ENCODE measurements at places on chromosomes 2 and 18. TPM values are rescaled to one million over a fixed set of nuclear protein-coding genes. Genes with fewer than 3 reads are reported as not detected.

DNA sequence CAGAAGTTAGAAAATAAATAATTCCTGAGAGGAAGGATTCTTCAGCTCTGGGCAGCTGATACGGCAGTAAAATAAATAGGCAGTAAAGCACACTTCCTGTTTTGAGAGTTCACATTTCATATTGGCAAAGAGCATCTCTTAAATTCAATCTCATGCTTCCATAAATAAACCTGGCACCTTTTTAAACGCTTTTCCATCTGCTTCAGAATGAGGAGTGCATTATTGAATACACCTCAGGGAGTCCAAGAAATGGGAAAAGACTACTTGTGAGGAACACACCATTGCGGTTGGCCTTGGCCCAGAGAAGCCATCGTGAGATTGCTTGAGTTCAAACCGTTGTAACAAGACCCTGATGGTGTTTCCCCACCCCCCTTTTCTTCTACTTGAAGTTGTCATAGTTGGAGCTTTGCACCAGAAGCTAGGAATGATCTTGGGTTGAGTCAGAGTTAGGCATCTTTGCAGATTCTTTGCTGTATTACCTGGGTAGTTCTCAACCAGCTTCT is 123.9 kb downstream of the RDH14 start:
- peak; percentile 15 for DNase-seq

DNA sequence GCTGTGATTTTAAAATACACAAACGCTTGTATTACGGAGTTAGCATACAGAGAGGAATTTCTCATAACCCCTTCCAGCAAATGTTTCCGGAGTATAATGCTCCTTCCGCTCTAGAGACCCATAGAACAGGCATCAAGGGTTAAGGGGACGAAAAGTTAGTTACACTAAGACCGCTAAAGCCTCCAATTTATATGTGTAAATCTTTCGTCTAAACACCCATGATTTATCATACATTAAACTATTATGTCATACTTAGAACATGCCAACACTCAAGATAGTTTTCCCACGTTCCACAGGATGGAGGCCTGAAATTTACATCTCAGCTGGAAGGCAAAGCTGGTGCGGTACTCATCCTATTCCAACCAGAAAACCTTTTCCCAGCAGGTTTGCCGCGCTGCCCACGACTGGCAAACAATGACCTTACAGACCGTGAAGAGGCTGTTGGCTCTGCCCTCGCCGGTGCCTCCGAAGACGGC is 650 bp downstream of the ORMDL1 start:
- no peak for DNase-seq

DNA sequence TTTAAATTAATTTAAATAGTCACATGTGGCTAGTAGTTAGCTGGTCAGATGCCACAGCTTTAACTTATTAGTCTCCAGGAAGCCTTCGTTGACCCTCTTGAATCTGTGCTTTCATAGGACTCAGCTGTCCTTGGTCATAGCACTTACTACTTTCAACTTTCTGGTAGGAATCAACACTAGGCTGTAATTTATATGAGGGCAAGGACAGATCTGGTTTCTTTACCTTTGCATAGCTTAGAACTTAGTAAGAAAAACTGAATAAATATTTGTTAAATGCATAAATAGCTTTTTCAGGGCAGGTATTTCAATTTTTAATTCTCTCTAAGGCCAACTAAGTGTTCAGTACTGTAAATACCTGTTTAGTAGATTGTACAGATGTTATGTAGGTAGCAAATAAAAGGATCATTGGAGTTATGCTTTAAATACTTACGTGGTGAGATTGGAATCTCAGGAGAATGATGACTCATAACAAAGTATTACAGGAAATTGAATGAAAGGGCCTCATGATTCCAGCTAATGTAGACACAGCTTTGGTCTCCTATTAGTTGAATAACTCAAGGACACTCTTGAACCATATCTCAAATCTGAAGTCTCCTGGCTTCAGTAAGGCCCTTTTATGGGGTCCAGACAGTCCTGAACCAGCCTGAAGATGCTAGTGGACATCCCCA is 2.6 kb downstream of the CLIP4 start:
- DNase-seq = peak; percentile 46

GRCh38 chr2:4404363-4404762 is 701.0 kb downstream of the DCDC2C start:
- no peak for DNase-seq

DNA sequence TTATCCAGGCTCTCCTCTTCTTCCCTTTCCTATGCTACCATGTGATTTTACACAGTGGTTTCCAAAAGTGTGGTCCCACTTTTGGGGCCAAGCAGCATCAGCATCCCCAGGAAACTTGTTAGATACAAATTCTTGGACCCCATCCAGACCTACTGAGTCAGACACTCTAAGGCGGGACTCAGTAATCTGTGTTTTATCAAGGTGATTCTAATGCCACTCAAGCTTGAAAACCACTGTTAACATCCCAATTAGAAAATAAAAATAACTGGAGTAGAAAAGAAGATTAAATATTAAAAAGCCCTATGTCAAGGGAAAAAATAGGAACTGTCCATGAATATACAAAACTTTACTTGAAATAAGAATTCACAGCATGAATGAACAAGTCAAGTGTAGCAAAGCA is 10.8 kb downstream of the DSG2 start:
- no peak for DNase-seq

- no peak for DNase-seq
These were observed 49.3 kb upstream of the PELI1 start for GRCh38 chr2:64193491-64193890.

- no peak for DNase-seq
These were observed 30.4 kb downstream of the LBH start for GRCh38 chr2:30261695-30262211.

GRCh38 chr2:132733094-132733493 is 63.1 kb upstream of the LYPD1 start:
- no peak for DNase-seq

DNA sequence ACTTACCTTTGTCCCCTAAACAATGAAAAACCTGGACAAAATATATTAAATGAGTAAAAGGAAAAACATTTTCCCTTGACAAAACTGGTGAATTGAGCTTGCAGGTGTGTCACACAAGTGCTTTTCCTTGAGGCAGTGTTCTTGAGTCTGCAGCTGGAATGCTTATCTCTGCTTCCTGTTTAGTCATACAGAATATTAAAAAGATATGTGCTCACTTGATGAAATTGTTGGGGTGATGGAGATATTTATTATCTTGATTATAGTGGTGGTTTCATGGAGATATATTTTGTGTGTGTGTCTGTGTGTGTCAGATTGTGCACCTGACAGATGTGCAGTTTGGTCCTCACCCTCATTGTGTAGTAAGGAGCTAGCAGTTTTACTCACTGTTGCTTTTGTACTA is 3.3 kb downstream of the TAF1B start:
- DNase-seq = no peak

EMX1 gene
- 0.34 TPM for polyA plus RNA-seq

TMEM198 gene
- polyA plus RNA-seq = 12.2 TPM

LIMS3 gene
- 5.5 TPM for polyA plus RNA-seq

BUB1 gene
- 5.8 TPM for polyA plus RNA-seq

SERPINB4 gene
- not detected for polyA plus RNA-seq

Measured in hepatocyte (in vitro differentiated cells).